Mesothelial cell of epicardium (in vitro differentiated cells): ENCODE measurements at places on chromosomes 2 and 18. TPM values are rescaled to one million over a fixed set of nuclear protein-coding genes. Genes with fewer than 3 reads are reported as not detected.

Gene EIF2AK2
- 65.7 to 66.8 TPM (median 66.7 TPM) in 3 replicates for total RNA-seq

Gene COBLL1
- total RNA-seq: 98.5 to 110 TPM (median 109 TPM) in 3 replicates

Gene TTN
- total RNA-seq: 0.84 to 1.2 TPM (median 1.0 TPM) in 3 replicates

Gene REG1B
- total RNA-seq: not detected in 3 replicates

Gene CPLX4
- total RNA-seq: not detected in 3 replicates

Gene ADNP2
- total RNA-seq: 32.2 to 33.9 TPM (median 33.1 TPM) in 3 replicates

Gene ANKRD53
- 3.6 to 4.9 TPM (median 4.0 TPM) in 3 replicates for total RNA-seq

Gene PARD3B
- total RNA-seq: 20.4 to 23.7 TPM (median 23.4 TPM) in 3 replicates

GRCh38 chr2:239716536-239717318, 308.4 kb downstream of the NDUFA10 start:
- DNase-seq: no peak

DNA sequence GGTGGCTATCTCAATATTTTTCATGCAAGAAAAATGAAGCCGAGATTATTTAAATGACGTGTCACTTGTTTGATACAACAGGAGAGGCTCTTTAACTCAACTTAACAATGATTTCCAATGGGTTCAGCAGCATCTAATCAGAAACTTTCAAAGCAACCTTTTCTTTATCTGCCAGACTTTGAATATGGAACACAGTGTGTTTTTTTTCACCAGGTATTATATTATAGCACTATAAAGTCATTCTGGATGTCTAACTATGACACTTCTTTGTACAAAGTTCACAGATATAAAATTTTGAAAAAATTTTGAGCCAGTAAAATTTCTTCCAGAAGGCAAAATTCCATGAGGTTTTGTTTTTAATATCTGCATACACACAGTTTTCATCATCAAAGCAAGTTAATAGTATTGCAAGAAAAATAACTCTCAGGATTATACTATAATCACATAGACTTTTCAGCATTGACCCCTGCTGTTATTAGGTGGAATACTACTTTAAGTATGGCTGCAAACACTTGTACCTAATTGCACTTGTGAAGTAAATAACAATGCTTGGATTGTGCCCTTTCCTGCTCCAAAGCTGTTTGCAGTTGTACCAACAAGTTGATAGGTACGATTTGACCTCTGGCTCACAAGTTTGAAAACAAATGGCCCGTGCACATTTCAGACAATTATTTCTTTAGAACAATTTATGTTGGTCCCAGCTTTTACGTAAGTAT, 44.0 kb upstream of the DSG1 start:
- DNase-seq: no peak

DNA sequence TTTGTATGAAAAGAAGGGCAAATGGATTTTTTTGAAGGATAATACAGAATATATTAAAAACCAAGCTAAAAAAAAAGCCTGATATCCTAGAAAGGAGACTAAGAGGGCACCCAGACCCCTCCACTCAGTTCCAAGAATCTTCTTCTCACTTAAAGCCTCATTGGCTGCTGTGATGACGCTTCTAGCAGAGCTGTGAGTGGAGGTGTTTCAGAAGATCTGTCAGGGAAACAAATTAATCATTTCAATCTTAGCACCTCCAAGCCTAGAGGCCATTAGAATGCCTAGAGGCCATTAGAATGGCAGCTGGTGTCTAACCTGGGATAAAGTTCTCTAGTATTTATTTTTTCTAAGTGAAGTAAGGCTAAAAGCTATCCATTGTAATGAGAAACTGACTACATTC, 164.2 kb upstream of the TMEM200C start:
- no peak for DNase-seq

DNA sequence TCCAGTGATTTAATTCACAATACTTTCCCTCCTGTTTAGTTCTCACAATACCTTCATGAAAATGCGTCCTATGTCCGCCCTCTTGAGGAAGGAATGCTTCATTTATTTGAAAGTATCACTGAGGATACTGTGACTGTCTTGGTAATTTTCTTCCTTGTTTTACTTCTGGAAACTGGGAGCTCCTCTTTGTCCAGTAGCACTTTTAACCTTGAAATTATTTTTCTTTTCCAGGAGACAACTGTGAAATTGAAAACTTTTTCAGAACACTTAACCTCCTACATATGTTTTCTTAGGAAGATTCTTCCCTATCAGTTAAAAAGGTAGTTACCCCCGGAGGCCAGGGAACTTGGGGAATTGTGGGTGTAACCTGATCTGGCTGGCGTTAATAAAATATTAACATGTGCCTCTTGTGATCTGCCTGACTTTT, 58.9 kb upstream of the STON1 start:
- no peak for DNase-seq

GRCh38 chr2:88729061-88729745, 37.7 kb downstream of the RPIA start:
- DNase-seq: no peak

GRCh38 chr18:36761186-36761698, 67.6 kb downstream of the TPGS2 start:
- no peak for DNase-seq

- DNase-seq: no peak
Measured at GRCh38 chr2:174503161-174503809, 16.5 kb upstream of the GPR155 start.

DNA sequence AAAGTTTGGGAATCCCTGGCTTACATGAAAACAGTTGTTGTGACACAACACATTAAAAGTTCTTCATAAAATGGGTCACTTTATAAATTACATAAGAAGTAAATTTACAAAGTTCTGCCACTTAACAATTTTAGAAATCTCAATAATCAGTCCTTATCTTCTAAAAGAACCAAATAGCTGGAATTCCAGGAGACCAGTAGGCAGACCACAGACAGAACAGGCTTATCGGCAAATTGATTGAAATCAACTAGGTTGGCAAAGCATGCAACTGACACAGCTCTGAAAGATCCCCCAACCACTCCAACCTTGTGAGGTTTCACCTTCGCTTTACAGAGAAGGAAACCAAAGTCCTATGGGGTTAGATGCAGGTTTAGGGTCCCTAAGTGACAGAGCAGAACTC, 103.0 kb downstream of the DNER start:
- DNase-seq: no peak

- DNase-seq: no peak
Measured at GRCh38 chr2:216104691-216105090, 4.5 kb upstream of the XRCC5 start.

GRCh38 chr2:234986390-234986789, 34.6 kb downstream of the SH3BP4 start:
- DNase-seq: no peak

DNA sequence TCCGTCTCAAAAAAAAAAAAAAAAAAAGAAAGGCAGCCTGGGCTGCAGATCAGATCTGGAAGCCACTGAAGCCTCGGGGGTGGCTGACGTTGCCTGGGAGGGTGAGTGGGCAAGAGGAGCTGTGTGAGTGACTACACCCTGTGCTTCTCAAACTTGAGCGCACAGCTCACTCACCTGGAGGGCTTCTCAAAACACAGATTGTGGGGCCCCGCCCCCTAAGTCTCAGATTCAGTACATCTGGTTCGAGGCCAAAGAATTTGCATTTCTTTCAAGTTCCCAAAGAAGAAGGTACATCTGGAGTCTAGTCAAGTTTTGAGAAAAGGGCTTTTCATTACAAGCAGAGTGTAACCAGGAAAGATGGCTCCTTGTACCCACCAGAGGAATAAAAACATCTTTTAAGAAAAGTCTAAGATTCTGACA, 97.7 kb upstream of the CAB39 start:
- DNase-seq: no peak

- DNase-seq: no peak
Measured at GRCh38 chr2:109707281-109708147, 86.6 kb upstream of the RGPD5 start.

DNA sequence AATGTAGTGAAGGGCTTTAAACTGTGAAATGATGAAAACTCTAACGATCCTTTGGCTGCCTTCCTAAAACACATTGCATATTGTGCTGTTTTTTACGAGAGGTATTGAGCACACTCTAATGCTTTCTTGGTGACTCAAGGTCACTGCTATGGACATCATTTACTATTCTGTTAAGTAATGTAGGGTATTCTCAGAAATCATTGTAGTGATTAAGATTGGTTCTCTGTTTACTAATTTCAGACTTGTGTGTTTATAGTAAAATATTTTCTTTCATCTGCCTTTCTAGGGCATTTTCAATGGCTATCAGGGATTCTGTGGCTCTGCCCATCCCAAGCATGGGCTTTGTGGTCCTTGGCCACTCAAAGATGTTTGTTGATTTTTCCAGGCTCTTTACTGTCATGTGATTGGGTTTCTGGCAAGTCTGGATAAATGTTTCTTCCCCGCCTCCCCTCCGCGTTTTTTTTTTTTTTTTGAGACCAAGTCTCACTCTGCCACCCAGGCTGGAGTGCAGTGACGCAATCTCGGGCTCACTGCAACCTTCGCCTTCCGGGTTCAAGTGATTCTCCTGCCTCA, 29.3 kb downstream of the UBE2F start:
- no peak for DNase-seq

- no peak for DNase-seq
Measured at GRCh38 chr2:127048969-127049897, 57.7 kb downstream of the BIN1 start.

GRCh38 chr2:119440873-119441272, 9.2 kb downstream of the TMEM37 start:
- no peak for DNase-seq

DNA sequence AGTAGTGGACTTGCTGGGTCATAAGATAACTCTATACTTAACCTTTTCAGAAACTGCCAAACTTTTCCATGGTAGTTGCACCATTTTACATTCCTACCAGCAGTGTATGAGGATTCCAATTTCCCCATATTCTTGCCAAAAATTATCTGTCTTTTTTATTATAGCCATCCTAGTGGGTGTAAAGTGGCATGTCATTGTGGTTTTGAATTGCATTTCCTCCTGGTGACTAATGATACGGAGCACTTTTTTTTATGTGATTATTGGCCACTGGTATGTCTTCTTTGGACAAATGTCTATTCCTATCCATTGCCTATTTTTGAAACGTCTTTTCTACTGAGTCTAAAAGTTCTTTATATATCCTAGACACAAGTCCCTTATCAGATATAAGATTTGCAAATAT, 44.3 kb downstream of the CACNB4 start:
- DNase-seq: no peak

DNA sequence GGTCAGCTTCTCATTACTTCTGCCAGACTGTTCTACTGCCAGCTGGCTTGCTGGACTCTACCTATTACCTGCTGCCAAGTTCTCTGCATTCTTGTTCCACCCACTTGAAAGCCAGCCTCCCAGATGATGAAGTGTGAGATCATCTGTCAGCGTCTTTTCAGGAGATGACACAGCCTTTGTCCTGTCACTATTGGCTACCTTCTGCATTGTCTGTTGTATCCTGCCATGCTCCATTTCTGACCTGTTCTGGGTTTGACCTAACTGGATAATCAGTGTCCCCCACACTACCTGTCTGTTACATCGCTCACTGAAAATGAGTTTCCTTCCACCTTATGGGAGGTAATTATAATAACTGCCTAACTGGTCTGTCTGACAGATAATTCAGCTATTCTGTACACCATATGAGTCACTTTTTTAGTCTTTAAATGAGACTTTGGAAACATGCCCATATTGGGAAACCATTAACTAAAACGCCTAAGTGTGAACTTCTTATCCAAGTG, 520.6 kb downstream of the METTL4 start:
- no peak for DNase-seq

DNA sequence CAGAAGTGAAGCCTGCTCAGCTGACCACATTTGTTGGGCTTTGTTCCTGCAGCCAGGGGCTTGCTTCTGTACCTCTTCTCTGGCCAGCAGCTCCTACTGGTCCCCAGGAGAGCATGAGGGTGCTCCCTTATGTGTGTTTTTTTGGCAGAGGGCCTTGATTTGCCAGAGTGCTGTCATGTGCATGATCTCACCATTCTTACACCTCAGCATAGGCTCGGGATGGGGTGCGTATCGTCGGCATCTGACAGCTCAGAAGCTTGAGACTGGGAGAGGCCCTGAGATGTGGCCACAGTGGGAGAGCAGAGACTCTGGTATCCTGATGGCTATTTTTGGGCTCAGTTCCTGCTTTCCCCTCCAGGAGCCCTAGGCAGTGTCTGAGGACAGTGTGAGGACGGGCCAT, 71.2 kb downstream of the CELF4 start:
- no peak for DNase-seq

DNA sequence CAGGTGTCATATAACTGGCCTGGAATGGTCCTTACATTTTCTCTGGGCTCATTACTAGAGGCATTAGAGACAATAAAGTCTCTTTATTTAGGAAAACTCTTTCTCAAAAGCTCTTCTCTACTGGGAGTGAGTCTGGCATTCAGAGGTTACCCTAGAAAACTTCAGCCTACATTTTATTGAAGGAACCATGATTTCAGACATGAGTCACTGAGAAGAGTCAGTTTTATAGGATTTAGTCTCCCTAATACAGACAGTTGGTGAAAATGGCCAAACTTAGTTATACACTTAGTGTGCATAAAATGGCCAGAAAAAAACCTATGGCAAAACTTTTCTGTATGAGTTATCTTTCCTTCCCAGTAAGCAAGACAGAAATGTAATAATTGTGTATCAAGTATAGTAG, 689.4 kb downstream of the ZEB2 start:
- DNase-seq: no peak

DNA sequence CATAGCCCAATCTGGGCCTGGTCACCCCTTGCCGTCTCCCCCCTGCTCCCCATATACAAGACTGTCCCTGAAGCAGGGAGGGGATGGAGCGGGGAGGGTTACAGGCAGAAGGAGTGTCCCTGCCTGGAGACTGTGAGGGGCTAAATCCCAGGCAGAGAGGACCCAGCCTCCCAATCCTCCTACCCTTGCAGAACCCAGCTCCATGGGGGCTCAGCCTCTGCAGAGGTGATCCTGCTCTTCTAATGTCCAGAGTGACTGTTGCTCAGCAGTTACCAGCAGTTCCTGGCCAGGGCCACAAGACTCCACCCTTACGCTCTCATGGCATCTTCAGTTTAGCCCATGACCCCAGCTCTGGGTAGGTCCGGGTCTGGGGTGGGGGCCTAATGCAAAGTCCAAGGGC, 58.1 kb downstream of the COA5 start:
- no peak for DNase-seq

DNA sequence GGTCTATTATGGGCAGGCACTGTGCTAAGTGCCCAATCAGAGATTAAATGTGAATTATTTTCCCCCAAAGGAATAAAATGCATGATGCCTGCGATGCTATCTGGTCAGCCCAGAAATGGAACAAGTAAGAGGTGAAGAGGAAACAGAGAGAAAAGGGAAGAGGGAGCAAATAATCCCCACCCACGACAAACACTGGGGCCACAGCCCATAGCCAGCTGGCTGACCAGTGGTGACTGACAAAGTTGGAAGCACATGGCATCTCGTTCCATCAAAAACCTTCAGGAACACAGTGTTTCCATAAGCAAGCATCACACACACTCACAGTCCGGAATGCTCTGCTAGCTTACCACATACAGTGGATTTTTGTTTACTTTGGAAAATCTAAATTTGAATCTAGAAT, 21.1 kb upstream of the COX7A2L start:
- DNase-seq: no peak

- DNase-seq: no peak
Measured at GRCh38 chr2:8754106-8754776, 72.4 kb downstream of the ID2 start.

DNA sequence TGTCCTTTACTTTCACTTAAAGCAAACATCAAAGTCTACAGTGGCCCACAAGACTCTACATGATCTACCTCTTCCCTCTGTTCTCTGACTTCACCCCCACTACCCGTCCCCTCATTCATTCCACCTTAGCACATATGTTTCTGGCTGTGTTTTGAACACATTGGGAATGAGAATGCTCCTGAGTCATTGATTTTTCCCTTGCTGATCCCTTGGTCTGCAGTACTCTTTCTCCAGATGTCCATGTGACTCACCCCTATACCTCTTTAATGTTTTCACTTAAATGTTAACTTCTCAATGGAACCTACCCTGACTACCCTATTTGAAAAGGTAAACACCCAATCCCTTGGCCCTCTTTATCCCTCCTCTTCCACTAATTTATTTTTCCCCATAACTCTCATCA, 30.7 kb upstream of the FRZB start:
- DNase-seq: no peak
